ENCODE measurements at places on chromosomes 7 and 10. TPM values are rescaled to one million over a fixed set of nuclear protein-coding genes. Genes with fewer than 3 reads are reported as not detected.
A peak's percentile ranks its signal among the peaks of the same experiment; 100 is the strongest.

DNA sequence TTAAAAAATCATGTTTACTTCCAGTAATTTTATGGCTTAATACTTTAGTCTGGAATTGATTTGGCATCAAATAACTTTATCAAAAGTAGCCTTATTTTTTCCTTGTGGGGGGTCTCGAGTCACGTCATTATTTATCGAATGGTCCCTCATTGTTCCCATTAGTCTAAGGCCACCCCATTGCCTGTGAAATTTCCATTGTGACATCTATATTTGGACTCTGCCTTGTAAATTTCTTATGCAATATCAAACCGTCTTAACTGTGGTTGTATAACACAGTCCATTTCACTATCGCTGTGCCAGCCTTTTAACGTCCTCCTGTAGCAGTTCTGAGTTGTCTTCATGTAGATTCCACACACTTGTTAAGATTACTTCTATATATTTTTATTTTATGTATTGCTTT, 103.9 kb upstream of the RET start:
- no peak for DNase-seq

DNA sequence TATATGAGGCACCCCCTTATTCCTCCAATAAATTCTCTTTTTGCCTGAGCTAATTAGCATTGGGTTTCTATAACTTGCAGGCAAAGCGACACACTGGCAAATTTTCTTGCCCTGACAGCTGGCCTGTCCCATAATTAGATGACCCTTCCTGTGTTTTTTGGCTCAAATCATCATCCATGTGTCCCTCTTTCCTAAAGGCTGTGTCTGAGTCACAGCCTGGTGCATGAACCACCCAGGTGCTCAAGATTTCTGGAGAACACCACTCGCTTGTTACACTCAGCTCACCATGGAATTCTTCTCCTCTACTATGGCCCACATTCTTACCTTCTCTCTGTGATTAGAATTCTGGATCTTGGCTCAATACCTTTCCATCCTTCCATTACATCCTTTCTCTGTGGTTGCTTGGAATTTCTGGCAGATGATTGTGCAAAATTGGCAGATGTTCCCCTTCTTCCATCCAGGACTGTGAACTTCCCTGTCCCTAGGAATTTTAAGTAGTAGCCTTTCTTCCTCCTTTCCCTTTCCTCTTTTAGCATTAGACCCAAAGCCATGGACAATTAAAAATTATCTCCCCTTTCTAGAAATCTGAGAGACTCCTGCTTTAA, 116.0 kb upstream of the ANKRD1 start:
- no peak for DNase-seq

Gene AHR
- polyA plus RNA-seq: 6.5 TPM

GRCh38 chr7:154674191-154674590, 328.7 kb downstream of the PAXIP1 start:
- DNase-seq: no peak

GRCh38 chr7:98703916-98704315, 86.8 kb downstream of the NPTX2 start:
- no peak for DNase-seq

DNA sequence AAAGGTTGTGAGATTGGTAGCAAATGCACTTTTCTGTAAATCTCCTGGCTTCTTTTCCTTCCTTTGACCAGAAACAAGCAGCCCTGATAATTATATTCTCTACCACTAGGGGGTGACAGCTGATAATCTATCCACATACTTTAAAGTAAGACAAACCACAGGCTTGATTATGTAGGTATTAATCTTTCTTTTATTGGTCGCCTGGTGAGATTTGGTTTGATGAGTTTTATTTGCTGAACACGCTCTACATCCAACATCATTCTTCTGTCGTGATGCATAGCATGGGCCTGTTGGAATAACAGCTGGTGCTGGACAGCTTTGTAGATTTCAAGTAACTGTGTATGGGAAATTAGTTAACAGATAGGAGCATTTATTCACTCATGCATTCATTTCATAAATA, 63.5 kb downstream of the ZNF365 start:
- DNase-seq: peak; percentile 82

GRCh38 chr7:138170959-138171703, 94.9 kb downstream of the AKR1D1 start:
- DNase-seq: no peak

Gene TMEM72
- not detected for polyA plus RNA-seq

Gene SUN3
- polyA plus RNA-seq: not detected

GRCh38 chr10:71074176-71074755, 138.1 kb upstream of the UNC5B start:
- DNase-seq: no peak

Gene CALY
- polyA plus RNA-seq: 0.34 TPM

Gene SNX13
- 6.7 TPM for polyA plus RNA-seq

GRCh38 chr7:140661124-140661523, 11.6 kb upstream of the ADCK2 start:
- peak; percentile 31 for DNase-seq

Gene SH2B2
- 1.7 TPM for polyA plus RNA-seq

Gene MACC1
- not detected for polyA plus RNA-seq

Gene EBLN1
- polyA plus RNA-seq: not detected

GRCh38 chr10:103534621-103535498, 41.4 kb downstream of the NEURL1 start:
- DNase-seq: no peak

- no peak for DNase-seq
These were observed 396.4 kb upstream of the AKR1E2 start for GRCh38 chr10:4429571-4429970.

DNA sequence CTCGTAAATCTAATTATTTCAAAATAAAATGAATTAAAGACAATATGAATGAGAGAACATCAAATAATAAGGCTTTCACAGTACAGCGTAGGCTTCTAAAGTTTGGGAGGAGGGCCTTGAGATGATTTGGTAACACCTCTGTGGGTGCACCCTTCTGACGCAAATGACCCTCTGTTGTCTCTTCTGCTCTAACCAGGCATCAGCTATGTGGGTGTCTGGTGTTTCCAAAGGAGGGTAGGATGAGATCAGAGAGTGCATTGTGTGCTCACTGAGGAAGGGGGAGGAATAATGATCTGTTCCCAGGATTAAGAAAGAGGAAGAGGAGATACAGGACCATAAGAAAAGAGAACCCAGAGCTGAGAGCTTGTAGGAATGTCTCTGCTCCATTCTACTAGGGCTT, 420.4 kb downstream of the SDK1 start:
- no peak for DNase-seq

Gene PDGFA
- polyA plus RNA-seq: 4.7 TPM

GRCh38 chr10:85611093-85611740, 755.4 kb downstream of the GRID1 start:
- no peak for DNase-seq

Gene GNGT1
- not detected for polyA plus RNA-seq

DNA sequence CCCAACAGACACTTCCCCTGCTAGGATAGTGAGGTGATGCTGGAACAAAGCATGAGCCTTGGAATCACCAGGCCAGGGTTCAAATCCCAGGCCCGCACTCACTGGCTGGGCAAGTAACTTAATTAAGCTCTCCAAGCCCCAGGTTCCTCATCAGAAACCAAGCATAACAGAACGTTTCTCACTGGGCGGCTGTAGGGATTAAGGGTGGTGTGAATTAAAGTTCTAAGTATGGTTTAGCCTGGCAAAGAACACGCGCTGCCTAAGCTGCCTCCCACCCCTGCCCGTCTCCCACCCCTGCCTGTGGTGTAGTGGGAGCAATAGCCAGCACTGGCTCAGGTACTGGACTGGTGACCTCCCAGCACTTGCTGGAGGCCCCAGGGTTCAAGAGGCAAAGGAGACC, 5.6 kb downstream of the SLC4A2 start:
- no peak for DNase-seq

DNA sequence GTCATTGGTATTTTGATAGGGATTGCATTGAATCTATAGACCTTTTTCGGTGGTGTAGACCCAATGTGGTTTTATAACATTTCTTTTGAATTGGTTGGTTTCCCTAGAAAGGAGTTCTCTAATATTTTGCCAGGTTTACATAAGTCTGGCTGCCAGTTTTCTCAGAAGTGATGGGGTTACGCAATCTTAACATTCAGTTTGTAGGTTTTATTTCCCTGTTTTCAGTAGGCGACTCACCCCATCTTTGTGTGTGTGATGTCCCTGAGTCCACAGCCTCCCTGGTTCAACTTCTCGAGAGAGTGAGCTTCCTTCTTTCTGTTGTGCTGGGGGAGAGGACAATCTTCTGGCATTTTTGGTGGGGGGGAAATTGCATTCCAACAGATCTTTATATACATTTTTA, 9.6 kb upstream of the KIF5B start:
- peak; percentile 76 for DNase-seq

DNA sequence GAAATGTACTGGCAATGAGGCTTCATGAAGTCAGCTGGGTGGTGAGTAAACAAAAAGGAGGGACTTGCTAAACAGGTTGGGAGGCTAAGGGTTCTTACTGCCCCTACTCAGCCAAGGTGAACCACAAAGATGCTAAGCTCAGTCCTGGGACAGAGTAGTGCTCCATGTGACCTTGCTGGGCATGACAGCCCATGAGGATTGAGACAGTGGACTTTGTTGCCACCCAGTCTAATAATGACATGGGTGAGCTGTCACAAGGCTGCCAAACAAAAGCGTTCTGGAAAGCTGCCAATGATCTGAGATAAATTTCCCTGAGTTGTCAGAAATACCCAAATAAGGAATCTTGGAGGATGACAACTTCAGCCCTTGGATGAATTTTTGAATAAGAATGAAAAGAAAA, 75.2 kb downstream of the CLEC2L start:
- DNase-seq: no peak

DNA sequence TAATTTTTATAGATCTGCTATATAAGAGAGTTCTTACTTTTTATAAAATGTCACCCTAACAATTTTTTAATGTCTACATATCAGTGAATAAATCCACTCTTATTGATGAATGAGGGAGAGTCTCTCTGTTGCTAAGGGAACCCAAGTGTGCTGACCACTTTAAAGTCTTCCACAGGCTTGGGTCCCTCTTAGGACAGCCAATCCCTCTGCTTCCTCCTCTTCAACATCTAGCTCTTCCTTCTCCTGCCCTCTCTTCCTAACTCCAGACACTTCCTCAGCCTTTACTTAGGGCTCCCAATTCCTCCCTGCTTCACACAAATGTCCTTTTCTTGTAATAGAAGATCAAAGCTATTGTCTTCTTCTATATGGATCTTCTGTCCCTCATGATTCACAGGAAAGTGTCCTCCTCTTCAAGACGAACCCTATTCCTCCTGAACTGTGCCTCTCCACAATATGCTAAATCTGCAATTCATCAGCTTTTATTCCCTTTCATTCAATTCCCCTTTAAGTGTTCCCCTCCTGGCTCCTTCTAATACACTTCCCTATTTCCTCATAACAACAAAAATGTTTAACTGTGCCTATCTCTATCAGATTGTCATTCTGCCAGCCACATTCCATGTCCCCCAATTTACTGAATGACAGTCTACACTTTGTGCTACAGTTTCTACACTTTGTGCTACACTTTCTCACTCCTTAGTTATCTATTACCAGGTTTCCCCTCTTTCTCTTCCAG, 37.7 kb downstream of the CDK6 start:
- DNase-seq: no peak

- peak; percentile 72 for DNase-seq
These were observed at the start of gene MET for GRCh38 chr7:116671681-116672595. Gene MET, plus strand, starts transcription at chr7:116672196. Its CDS starts 26,889 bp downstream, at chr7:116699085.

DNA sequence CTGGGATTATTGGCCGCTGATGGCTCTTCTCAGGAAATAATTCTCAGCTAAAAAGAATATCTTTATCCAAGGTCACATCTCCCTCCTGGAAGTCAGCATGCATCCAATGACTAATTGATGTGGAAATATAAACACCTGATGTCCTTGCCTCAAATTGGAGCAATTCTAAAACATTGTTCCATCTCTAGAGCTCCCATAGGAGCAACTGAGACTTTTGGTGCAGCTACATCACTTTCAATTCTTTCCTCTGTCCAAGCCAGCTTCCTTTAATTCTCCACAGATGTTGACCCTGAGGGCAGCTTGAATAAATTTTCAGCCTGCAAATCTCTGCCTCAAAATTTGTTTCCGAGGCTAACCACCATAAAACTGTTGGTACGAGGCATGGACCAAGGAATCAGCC, 43.9 kb upstream of the KCND2 start:
- DNase-seq: no peak

DNA sequence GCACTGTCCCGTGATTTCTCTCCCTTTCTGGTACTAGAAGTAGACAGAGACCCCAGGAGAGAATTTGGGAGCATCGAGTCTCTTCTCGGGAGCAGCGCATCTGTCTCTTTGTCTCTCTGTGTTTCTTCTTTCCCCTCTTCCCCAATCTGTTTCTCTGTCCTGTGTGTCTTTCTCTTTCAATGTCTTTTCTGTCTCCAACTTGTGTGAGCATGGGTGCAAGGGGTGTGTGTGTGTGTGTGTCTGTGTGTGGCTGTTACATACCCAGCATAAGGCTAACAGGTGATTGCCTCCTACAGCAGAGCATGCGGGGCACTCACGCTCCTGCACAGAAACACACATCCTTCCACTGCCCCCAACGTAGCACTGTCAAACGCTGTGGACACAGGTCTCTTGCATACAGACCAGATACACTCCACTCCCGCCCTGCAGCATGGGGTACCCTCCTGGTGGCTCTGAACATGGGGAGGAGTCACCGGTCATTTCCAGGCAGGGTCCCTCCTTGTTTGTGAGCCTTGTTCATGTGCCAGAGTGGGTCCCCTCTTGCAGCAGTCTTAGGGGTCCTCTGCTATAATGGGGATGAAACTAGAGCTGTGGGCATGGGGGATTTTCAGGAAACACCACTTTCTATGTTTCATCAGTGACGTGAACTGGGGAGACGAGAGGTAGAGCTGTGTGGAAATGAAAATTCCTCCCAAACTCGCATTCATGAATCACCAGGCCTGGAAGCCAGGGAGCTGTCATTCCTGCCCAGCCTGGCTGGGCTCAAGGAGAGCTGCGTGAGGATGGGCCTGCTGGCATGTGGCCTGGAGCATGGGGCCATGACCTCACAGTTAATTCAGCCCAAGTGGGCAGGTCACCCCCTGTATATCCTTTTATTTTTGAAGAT, 980 bp downstream of the ADAMTS14 start:
- DNase-seq: peak; percentile 75

Gene PDCD4
- polyA plus RNA-seq: 42.7 TPM

DNA sequence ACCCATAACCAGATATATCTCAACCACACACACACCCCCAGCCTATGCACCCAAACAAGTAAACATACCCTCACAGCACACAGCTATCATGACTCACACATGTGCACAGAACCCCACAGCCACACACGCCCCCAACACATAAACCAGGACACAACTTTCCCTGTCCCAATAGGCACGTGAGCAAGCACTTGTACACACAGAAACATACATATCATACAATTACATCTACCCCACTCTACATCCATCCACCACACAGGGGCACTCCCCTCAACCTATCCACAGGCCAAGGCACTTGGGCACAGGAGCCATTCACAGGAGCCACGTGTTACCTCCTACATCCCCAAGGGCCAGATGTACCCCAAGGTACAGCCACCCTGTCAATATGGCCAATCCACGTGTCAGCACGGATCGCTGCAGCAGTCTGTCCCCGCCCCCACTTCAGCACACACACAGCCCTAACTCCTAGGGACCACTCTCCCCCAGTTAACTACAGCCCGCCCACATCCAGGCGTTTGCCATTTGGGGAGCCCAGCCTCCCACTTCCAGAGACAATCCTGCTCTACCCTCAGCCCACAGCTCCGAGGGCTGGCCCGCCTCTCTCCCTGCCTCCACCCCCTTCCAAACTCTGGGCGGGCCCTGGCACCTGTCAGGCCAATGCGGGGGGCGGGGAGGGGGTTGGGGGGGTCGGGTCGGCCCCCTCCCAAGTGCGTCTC, 163.5 kb downstream of the SH3PXD2A start:
- DNase-seq: peak; percentile 48

GRCh38 chr7:6227294-6227846, 45.1 kb downstream of the CYTH3 start:
- peak; percentile 51 for DNase-seq

Gene TRPV5
- not detected for polyA plus RNA-seq

Gene TMEM270
- not detected for polyA plus RNA-seq

Gene FRMPD2
- polyA plus RNA-seq: not detected

Gene ELN
- polyA plus RNA-seq: 15.3 TPM

Data from IMR-90 (cell line).